ENCODE measurements at places on chromosomes 6 and 20. TPM values are rescaled to one million over a fixed set of nuclear protein-coding genes. Genes with fewer than 3 reads are reported as not detected.

CAGE1 gene
- not detected for polyA plus RNA-seq

PERP gene
- polyA plus RNA-seq = 5.7 TPM

THBS2 gene
- 44.3 TPM for polyA plus RNA-seq

GDAP1L1 gene
- 137 TPM for polyA plus RNA-seq

BMP5 gene
- 2.8 TPM for polyA plus RNA-seq

ANKEF1 gene
- polyA plus RNA-seq = 2.8 TPM

OTOR gene
- 0.33 TPM for polyA plus RNA-seq

SLC35F1 gene
- polyA plus RNA-seq = 68.4 TPM

FBXO5 gene
- 13.8 TPM for polyA plus RNA-seq

WASF1 gene
- polyA plus RNA-seq = 161 TPM

DEFB121 gene
- not detected for polyA plus RNA-seq

CST7 gene
- polyA plus RNA-seq = not detected

RAD21L1 gene
- polyA plus RNA-seq = not detected

MED20 gene
- 21.9 TPM for polyA plus RNA-seq

IGF2R gene
- polyA plus RNA-seq = 25.2 TPM

TSPO2 gene
- polyA plus RNA-seq = 0.38 TPM

PLAGL1 gene
- 28.0 TPM for polyA plus RNA-seq

Measured in spinal cord (tissue), 10 donors.